ENCODE measurements at places on chromosomes 3 and 15.
A peak's percentile ranks its signal among the peaks of the same experiment; 100 is the strongest.

GRCh38 chr3:124772081-124772831, 42.0 kb downstream of the UMPS start:
- no peak for DNase-seq

DNA sequence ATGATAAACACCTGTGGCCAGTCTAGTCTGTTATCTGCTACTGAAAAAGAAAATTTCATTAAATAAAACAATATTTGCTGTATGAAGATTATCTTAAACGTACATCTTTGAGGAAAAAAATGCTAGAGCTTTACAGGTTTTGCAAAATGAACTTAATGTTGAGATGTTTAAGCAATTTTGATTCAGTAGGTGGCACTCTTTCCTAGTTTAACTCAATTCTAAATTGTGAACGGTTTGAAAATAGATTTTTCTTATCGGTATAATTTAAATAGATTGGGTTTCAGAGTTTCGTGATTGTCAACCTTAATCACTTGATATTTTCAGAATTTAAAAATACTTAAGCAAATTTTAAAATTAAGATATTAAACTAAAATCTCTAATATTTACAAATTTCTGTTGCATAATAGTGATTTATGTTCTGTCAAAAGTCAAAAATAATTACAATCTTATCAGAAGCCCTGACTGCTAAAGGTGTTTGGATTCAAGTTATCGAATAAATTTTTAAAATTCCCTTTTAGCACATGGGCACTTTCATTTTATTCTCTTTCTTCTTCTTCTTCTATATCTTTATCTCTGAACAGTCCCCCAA, 7.0 kb upstream of the RNF111 start:
- peak; percentile 11 for DNase-seq

DNA sequence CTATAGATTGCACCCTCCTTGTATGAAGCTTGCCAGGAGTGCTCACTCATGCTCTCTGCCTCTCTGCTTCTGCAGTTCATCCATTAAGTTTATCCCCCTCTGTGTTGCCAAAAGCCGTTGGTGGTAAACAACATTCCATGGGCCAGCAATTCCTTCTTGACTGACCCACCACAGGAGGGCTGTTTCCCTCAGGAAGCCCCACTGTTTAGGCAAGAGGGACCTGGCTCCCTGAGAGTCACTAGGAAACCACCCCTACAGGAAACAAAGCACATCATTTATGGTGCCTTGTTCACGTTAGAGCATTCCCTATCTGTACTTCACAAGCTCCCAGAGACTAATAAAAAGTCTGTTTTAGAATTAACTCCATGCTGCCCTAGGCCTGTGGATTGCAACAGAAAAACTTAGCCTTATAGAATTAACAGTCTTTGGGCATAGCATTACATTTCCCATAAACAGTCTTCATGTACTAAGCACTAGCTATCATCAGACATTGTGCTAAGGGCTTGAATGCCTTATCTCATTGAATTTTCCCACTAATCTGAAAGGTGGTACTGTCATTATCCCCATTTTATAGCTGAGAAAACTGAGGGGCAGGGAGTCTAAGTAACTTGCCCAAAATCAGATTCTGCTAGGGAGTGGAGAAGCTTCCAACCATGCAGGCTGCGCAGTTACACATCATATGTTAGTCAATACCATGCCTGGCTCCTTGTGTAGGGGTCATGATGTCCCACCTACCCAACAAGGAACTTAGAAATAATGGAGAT, 149.9 kb downstream of the SHQ1 start:
- no peak for DNase-seq

- no peak for DNase-seq
Observed at GRCh38 chr3:46713898-46714552, 3.6 kb downstream of the PRSS50 start.

GRCh38 chr3:32288819-32289218, 50.3 kb downstream of the CMTM8 start:
- DNase-seq: no peak

GRCh38 chr15:90320062-90320884, 31.8 kb upstream of the ZNF774 start:
- peak; percentile 71 for DNase-seq

- no peak for DNase-seq
Observed at GRCh38 chr3:134892761-134893160, 97.7 kb downstream of the EPHB1 start.

DNA sequence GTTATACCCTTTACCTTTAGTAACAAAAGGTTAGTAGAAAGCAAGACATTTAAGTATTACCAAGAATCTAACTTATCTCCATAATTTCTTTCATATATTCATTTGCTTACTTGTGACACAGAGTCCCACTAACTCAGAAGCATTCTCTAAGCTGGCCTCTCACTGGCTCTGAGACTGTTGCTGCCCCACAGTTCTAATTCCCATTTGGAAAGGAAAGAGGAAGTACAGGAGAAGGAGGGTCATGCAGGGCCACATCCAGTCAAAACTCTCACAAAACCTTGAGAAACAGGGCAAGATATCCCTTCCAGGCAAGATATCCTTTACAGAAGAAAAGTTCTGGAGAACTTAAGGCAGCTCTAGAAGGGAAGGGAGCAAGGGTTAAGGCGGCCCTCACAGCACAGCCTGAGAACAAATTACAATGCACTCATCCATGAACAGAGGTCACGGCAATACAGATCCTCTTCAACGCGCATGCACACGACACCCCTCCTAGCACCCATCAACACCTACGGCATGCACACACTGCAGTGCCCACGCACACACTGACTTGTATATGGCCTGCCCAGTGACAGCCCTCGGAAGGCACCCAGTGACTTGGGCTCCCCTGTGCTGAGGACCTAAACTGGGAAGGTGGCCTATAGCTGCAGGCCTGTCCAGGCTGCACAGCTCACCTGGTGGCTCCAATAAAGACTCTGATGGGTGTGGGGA, 13.0 kb upstream of the MYO5C start:
- DNase-seq: no peak

All from amniotic stem cell (primary cell).